ENCODE measurements at places on chromosomes 2 and 18.

GRCh38 chr2:100275200-100275589, 47.1 kb downstream of the LONRF2 start:
- DNase-seq = no peak

DNA sequence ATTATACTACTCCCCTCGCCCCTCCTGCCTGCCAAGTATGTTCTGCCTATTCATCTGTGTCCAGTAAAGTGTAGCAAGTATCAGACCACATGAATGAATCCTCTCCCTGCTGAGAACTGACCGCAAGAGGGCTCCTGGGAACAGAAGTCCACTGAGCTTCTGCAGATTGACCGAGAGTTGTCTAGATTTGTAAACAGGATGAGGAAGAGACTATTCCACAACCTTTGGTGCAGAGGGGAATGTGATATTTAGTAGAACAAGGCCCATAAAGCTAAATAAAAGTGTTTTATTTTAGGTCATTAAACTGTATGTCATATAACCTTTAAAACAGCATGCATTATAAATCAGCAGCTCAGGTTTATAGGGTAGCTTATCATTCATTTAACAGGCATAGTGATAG, 377.0 kb downstream of the DCC start:
- DNase-seq = peak; percentile 60

GRCh38 chr2:38037325-38037724, 38.6 kb downstream of the CYP1B1 start:
- DNase-seq = peak; percentile 11

- DNase-seq = no peak
Measured at GRCh38 chr2:111917106-111917505, 18.7 kb downstream of the MERTK start.

DNA sequence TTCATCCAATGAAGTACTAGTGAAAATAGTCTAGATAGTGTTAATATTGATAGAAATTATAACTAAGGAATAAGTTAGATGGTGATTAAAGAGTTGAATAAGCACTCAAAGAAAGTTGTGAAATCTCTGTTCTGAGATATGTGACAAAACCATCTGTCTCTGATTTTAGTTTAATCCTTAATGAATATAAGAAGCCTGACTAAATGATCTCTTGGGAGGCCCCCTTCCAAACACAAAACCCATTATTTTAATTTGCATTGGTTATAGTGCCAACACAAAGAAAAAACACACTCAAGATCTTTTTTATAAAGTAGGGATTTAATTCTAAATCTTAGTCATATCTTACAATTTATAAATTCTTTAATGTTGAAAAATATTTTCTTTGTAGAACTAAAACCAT, 34.0 kb downstream of the SCN2A start:
- no peak for DNase-seq

DNA sequence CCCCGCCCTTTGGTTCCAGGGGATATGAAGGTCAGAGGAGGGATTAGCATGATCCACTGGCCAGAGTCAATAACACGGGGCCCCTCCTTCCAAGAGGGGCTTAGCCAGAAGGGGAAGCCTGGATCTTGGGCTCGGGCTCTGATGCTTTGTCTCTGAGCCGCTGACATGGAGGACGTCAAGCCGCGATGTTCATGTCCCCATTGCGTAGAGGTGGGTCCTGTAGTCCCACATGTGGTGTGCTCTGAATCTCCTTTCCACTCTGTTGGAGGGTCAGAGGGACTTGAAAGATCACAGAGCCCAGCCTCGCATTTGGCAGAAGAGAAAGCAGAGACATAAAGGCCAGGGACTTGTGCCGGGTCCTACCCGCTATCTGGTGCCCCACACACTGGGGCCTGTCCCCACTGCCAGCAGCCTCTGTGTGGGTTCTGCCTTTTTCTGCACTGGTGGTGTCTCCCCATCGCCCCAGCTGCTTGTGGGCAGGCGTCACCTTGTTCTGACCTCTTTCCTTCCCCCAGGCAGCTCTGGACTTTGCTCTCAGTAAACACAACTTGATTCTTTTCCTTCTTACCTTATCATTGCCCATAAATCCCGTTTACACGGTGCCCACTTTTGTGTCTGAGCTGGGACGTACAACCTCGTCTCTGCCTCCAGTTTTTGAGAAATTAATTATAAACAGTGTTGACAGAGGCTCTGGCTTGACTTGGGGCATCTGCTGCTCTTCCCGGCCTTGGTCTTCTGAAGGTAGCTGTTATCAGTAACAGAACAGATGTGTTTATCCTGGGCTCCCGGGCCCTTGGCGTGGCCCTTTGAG, 48.8 kb downstream of the SH3BP4 start:
- DNase-seq = no peak

DNA sequence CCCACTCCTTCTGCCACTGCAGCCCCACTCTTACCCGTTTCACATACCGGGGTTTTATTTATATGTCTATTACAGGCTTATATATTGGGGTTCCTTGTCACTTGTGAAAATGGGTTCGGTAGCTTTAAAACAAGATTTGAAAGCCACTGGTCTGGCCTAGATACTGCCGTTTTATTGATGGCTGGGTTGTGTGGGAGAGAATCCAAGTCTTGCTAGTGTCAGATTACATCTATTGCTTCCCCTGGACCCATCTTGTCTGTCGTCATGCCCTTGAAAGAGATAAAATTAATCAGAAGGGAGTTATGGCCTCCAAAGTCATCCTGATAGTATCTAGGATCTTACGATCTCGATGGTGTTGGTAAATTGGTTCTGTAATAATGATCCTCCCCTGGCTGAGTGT, 79.4 kb downstream of the EIPR1 start:
- DNase-seq = no peak

- no peak for DNase-seq
Measured at GRCh38 chr2:126644630-126645191, 11.2 kb upstream of the GYPC start.

DNA sequence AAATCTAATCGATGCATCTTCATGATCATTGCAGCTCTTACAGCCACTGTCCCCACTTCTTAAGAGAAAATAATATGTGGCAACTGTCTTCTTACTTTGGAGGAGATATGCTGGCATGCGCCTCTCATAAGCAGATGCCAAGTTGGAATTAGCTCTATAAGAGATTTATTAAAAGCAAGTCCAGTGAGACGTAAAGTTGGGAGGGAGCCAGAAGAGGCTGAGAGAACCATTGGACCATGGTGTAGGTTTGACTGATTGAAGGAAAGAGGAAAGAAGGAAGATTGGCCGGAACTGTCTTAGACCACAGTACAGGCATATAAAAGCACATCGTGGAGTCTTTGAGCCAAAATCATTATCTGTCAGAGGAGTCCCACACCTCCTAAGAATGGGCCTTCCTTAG, 265.7 kb upstream of the ZC3H15 start:
- no peak for DNase-seq

- no peak for DNase-seq
Measured at GRCh38 chr2:23753291-23754010, 173.5 kb downstream of the ATAD2B start.

DNA sequence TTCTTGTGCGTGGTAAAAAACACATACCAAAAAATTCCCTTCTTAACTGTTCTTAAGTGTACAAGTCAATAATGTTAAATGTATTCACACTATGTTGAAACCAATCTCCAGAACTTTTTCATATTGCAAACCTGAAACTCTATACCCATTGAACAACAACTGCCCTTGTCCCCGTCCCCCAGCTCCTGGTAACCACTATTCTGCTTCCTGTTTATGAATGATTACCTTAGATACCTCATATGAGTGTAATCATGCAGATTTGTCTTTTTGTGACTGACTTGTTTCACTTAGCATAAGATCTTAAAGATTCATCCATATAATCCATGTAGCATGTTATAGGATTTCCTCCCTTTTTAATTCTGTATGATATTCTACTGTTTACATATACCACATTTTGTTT, 59.9 kb downstream of the NAT8 start:
- DNase-seq = no peak

DNA sequence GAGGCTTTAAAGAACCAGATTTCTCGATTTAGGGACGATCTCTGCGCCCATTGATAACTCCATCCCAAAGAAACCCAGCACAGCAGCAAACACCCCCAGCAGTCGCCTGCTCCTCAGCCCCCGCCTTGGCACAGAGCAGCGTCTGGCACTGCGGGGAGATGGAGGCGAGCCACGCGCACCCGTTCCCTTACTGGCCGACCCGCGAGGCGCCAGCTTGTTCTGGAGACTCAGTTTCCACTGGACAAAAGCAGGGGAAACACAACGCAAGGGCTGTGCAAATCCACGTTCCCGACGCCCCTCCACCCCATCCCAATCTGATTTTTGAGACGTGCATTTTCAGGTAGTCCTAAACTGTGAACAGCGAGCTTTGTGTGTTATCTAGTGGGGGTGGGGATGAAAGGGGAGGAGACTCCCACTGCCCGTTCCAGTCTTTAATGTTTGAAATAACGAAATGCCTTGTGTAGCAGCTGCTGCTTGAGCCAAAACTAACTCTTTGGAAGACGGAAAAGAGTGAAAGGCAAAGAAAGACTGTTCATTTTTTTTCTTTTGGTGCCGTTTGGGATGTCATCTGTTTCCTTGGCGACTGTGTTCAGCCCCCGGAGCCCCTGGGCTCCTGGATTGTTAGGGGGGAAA, 143.2 kb downstream of the MEIS1 start:
- no peak for DNase-seq
